ENCODE measurements at places on chromosomes 4 and X. TPM values are rescaled to one million over a fixed set of nuclear protein-coding genes. Genes with fewer than 3 reads are reported as not detected.

DNA sequence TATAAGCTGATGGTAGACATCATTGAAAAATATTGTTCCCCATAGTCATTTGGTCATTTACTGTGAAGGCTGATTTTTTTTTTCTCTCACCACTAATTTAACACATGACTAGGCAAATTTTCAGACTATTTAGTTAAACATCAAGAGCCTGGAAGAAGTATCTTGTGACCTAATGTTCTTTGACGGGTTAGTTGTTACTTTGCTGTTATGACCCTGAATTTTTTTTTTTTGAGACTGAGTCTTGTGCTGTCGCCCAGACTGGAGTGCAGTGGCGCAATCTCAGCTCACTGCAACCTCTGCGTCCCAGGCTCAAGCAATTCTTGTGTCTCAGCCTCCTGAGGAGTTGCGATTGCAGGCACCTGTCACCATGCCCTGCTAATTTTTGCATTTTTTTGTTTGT is 67.0 kb downstream of the HPF1 start:
- DNase-seq, result no peak
- no peaks in the 10 kb centered on the region for H3K4me1 ChIP-seq
- H3K27ac ChIP-seq, result no peak overlapping the region
- H3K36me3 ChIP-seq, result no peaks in the 10 kb centered on the region

GRCh38 chr4:8607603-8608481 is 15.3 kb downstream of the CPZ start:
- peak; percentile 71 for DNase-seq
- peaks cover 33% of the 10 kb centered on the region for H3K27me3 ChIP-seq
- H3K4me1 ChIP-seq, result no peaks in the 10 kb centered on the region
- H3K27ac ChIP-seq, result no peak overlapping the region

- no peaks in the 10 kb centered on the region for H3K4me1 ChIP-seq
- H3K27ac ChIP-seq, result no peak overlapping the region
- H3K27me3 ChIP-seq, result no peaks in the 10 kb centered on the region
- H3K4me3 ChIP-seq, result no peak overlapping the region
- no peak for DNase-seq
Measured at GRCh38 chrX:108163333-108164082, 71.9 kb downstream of the ATG4A start.

DNA sequence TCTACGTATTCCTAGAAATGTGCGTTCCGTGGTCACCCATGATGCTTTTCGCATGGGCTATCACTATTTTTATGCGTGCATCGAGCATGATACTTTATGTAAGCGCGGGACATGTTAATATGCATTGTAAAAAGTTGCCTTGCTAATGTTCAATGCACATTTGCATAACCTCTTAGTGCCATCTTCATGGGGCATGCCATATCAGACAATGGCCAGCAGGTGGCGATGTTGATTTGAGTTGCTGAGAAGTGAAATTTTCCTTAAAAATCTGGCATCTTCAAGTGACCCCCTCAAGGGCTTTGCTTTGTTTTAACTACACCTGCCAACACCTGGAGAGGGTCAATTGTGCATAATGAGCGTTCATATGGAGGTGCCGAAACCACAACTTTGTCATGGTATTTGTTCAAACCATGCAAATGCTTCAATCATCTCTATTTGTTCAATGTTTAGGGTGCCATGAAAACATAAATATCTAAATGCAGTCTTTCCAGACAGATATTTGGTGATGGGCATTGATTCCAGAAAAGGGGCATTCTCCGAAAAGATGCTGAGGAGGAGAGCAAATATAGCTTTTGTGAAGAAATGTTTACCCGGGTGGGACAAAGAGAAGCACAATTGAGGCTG is 833.9 kb upstream of the PRKX start:
- no peaks in the 10 kb centered on the region for H3K36me3 ChIP-seq
- H3K27me3 ChIP-seq, result no peaks in the 10 kb centered on the region
- H3K4me1 ChIP-seq, result no peaks in the 10 kb centered on the region
- H3K4me3 ChIP-seq, result no peak overlapping the region
- no peak overlapping the region for H3K27ac ChIP-seq
- DNase-seq, result peak; percentile 76

DNA sequence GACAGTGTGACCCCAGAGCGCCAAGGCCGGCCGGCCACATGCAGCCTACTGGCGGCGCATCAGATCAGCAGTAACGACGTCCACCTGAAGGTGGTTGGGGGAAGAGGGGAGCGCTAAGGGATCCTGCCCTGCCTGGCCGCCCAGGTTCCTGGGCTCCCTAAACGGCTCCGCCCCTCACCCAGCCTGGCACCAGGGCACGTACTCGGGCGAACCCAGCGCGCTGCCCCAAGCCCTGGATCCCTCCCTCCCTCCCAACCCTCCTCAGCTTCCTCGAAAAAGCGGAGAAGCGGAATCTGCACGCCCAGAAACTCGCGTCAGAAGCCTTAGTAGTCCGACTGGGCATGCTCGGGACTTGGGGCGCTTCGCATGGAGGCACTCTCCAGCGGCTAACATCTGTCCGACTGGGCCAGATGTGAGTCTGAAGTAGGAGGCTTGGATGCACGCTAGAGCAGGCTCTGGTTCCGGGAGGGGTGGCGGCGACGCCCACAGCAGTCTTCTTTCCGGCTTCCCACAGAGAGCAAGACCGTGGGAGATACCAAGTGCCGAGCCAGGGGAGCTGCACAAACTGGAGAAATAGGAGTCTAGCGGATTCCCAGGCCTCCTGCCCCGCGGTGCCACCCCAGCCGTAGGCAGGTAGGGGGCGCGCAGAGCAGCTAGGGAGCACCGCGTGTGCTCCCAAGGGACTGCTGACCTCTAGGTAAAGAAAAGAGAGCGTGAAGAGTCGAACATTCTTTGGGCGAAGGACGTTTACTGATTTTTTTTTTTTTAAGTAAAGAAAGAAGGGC is 114.3 kb upstream of the TEX13C start:
- H3K36me3 ChIP-seq, result no peaks in the 10 kb centered on the region
- peaks cover 17% of the 10 kb centered on the region for H3K27me3 ChIP-seq
- H3K4me3 ChIP-seq, result peak overlapping the region; percentile 42
- peak; percentile 79 for DNase-seq
- peaks cover 33% of the 10 kb centered on the region for H3K4me1 ChIP-seq

- H3K4me1 ChIP-seq, result peaks cover 5% of the 10 kb centered on the region
- no peak overlapping the region for H3K4me3 ChIP-seq
- H3K36me3 ChIP-seq, result no peaks in the 10 kb centered on the region
- peak; percentile 79 for DNase-seq
- H3K27me3 ChIP-seq, result no peaks in the 10 kb centered on the region
Measured at GRCh38 chrX:17020851-17021821, 74.7 kb downstream of the REPS2 start.

DNA sequence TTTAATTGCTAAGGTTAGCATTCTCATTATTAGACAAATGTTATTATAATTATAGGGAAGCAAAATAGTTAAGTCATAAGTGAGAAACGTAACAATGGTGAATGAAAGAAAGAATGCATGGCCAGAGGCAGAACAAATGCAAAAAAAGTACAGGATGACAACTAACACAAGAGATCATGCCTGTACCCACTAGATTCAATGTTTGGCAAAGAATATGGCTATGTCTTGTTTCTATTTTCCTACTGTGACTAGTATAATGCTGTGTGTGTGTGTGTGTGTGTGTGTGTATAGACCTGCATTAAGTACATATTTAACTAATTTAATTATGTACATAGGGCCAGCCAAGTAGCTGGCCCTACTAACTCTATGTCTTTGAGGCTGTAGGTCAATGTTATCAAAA is 12.9 kb upstream of the BMP2K start:
- no peaks in the 10 kb centered on the region for H3K36me3 ChIP-seq
- H3K27me3 ChIP-seq, result no peaks in the 10 kb centered on the region
- DNase-seq, result peak; percentile 21
- no peak overlapping the region for H3K27ac ChIP-seq
- no peak overlapping the region for H3K4me3 ChIP-seq
- no peaks in the 10 kb centered on the region for H3K4me1 ChIP-seq

DNA sequence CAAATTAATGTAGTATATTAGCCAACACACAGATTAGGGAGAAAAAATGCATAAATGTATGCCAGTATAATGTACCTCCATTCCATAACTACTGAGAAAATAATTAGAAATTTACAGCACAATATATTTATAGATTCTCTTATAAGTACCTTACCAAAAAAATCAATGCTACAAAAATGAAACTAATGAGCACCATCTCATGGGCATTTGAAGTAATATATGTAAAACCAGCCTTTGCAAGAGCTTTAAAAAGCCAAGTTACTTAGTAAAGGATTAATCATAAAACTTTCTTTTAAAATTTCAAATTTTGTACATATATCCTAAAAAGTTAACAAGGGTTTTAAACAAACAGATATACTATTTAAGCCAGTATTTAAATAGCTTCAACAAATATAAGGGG is 43.2 kb downstream of the LRBA start:
- H3K27me3 ChIP-seq, result no peaks in the 10 kb centered on the region
- no peak for DNase-seq
- H3K4me1 ChIP-seq, result peaks cover 29% of the 10 kb centered on the region
- no peak overlapping the region for H3K27ac ChIP-seq

- H3K36me3 ChIP-seq, result no peaks in the 10 kb centered on the region
- no peak overlapping the region for H3K27ac ChIP-seq
- no peak overlapping the region for H3K4me3 ChIP-seq
- DNase-seq, result no peak
Measured at GRCh38 chr4:3656416-3657356, 109.5 kb upstream of the ADRA2C start.

- H3K27me3 ChIP-seq, result no peaks in the 10 kb centered on the region
- no peaks in the 10 kb centered on the region for H3K36me3 ChIP-seq
- DNase-seq, result no peak
- H3K4me1 ChIP-seq, result no peaks in the 10 kb centered on the region
- H3K27ac ChIP-seq, result no peak overlapping the region
- H3K4me3 ChIP-seq, result no peak overlapping the region
Measured at GRCh38 chrX:53768451-53768850, 81.9 kb upstream of the HUWE1 start.

- H3K36me3 ChIP-seq, result no peaks in the 10 kb centered on the region
- no peaks in the 10 kb centered on the region for H3K4me1 ChIP-seq
- H3K4me3 ChIP-seq, result no peak overlapping the region
- no peak overlapping the region for H3K27ac ChIP-seq
- peak; percentile 38 for DNase-seq
- H3K27me3 ChIP-seq, result no peaks in the 10 kb centered on the region
Measured at GRCh38 chr4:124997991-124998390, 285.5 kb upstream of the ANKRD50 start.

DNA sequence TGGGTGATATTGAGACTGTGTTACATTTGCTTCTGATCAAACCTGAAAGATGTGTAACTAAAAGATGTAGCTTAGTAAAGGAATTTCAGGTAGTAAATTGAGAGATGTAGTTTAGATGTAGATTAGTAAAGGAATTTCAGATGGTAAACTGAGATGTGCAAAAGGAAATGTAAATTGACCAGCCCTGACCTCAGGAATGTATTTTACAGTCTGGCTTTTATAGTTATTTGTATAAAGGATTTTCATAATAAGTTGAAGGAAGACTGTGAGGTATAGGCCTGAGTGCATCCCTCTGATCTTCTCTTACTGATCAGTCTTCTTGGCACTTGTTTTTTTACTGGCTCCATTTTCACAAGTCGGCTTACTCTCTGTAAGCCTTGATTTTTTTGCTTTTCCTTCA is 3.2 kb downstream of the KLHL2 start:
- peaks cover 12% of the 10 kb centered on the region for H3K4me1 ChIP-seq
- H3K36me3 ChIP-seq, result no peaks in the 10 kb centered on the region
- DNase-seq, result no peak

GRCh38 chr4:140131675-140132229 is 22.2 kb downstream of the MAML3 start:
- no peak for DNase-seq
- no peaks in the 10 kb centered on the region for H3K36me3 ChIP-seq
- no peak overlapping the region for H3K27ac ChIP-seq
- H3K27me3 ChIP-seq, result no peaks in the 10 kb centered on the region

GRCh38 chr4:128866269-128866668 is 56.8 kb downstream of the JADE1 start:
- no peak for DNase-seq
- no peak overlapping the region for H3K4me3 ChIP-seq
- peaks cover 80% of the 10 kb centered on the region for H3K36me3 ChIP-seq
- no peaks in the 10 kb centered on the region for H3K27me3 ChIP-seq
- H3K27ac ChIP-seq, result no peak overlapping the region

DNA sequence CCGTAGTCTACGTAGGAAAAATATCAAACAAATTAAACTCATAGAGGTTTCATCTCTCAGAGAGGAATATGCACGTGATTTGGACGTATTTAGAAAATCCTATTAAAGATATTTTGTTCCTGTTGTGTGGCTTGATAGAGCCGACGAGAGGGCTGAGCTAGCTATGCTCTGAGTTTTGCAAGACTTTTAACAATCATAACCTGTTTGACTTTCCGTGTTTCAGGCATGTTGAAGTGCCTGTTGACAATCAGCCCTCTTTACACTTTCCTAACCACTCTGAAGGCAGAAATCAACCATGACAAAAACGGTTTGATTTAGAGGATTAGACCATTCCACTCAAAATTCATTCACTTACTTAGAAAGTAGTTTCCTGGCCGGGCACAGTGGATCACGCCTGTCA is 297.3 kb downstream of the ASMT start:
- no peaks in the 10 kb centered on the region for H3K27me3 ChIP-seq
- H3K27ac ChIP-seq, result no peak overlapping the region
- no peak overlapping the region for H3K4me3 ChIP-seq
- no peaks in the 10 kb centered on the region for H3K36me3 ChIP-seq
- DNase-seq, result no peak

DNA sequence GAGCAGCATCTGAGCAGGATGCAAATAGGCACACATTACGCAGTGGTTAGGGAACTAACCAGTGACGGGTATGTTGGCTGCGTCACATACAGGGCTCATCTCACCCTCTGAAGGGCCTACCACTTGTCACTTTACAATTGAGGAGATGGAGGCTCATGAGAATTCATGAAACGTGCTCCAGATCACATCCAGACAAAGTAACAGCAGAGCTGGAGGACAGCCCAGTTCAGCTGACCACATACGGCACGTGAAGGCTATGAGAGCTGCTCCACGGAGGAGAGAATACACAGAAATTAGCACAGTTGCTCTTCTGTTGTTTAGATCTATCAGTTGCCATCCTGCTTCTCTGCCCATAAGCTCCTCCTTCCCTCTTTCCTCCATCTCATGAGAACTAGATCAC is 78.4 kb downstream of the FAM9B start:
- H3K4me3 ChIP-seq, result no peak overlapping the region
- H3K27me3 ChIP-seq, result no peaks in the 10 kb centered on the region
- no peaks in the 10 kb centered on the region for H3K4me1 ChIP-seq
- no peaks in the 10 kb centered on the region for H3K36me3 ChIP-seq

The HPF1 gene
- total RNA-seq, result not detected

The SRPX gene
- 70.7 TPM for total RNA-seq

The TEX13D gene
- total RNA-seq, result not detected

The ARHGEF38 gene
- total RNA-seq, result 2.6 TPM

The ANK2 gene
- 11.1 TPM for total RNA-seq

The PRSS12 gene
- 21.1 TPM for total RNA-seq

The TREX2 gene
- 2.2 TPM for total RNA-seq

The RAB33A gene
- total RNA-seq, result not detected
